ENCODE measurements at places on chromosomes 4 and X. TPM values are rescaled to one million over a fixed set of nuclear protein-coding genes. Genes with fewer than 3 reads are reported as not detected.
A peak's percentile ranks its signal among the peaks of the same experiment; 100 is the strongest.

The L1CAM gene
- 12.9 TPM for total RNA-seq

GRCh38 chr4:3599951-3600350 is 67.7 kb upstream of the LRPAP1 start:
- no peak for DNase-seq

The ASB11 gene
- 0.55 TPM for total RNA-seq

The ADGRL3 gene
- 12.3 TPM for total RNA-seq

DNA sequence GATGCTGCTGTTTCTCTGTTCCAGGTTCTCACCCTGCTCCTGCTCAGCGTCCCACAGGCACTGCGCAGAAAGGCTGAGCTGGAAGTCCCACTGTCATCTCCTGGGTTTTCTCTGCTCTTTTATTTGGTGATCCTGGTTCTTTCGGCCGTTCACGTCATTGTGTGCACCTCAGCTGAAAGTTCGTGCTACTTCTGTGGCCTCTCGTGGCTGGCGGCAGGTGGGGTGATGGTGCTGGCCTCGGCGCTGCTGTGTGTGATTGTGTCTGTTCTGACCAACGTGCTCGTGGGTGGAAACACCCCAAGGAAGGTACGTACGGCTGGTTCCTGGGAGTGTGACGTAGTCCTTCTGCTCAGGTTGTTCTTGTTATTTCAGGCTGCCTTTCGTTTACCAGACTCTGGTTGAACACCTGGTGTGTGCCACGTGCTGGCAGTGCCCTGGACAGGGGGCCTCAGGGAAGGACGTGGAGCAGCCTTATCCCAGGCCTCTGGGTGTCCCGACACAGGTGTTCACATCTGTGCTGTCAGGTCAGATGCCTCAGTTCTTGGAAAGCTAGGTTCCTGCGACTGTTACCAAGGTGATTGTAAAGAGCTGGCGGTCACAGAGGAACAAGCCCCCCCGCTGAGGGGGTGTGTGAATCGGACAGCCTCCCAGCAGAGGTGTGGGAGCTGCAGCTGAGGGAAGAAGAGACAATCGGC is 22.8 kb downstream of the PIGG start:
- DNase-seq: peak; percentile 81

The NRK gene
- 0.05 TPM for total RNA-seq

The SYTL5 gene
- total RNA-seq: 0.79 TPM

The CCKAR gene
- total RNA-seq: not detected

The WDR17 gene
- 0.13 TPM for total RNA-seq

The COL25A1 gene
- total RNA-seq: 2.1 TPM

GRCh38 chr4:186485561-186486062 is 69.8 kb downstream of the MTNR1A start:
- no peak for DNase-seq

The HELQ gene
- total RNA-seq: 11.6 TPM

DNA sequence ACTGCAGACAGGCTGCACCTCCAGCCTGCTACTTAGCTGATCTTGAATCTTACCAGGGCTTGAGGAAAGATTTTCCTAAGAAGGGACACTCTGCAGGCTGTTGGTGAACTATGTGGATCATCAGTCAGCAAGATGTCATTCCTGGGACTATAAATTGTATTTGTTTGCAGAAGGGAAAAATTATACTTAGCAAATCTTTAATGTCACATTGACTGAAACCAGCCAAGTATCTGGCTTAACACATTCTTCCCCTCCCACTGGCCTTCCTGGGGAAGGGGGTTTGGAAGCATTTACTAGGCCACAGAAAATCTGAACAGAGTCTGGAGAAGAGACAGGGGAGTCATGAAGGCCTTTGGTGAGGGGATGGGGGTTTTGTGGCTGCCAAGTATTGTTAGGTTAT is 156.7 kb upstream of the EOLA2 start:
- DNase-seq: no peak

The VAMP7 gene
- total RNA-seq: 26.2 TPM

DNA sequence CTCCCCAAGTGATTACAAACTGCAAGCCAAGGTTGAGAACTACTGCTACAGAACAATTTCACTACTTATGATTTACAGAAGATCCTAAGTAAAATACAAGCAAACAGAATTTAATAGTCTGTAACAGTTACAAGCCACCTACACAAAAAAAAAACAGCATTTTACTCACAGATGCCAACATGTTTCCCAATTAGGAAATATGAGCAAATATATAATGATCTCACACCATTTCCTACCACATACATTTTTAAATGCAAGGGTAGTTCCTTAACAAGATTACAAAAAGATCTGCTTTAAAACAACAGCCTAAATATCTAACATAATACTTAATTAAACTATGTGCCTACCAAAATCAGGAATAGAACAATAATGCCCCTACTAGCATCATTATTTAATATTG is 63.4 kb downstream of the EFHC2 start:
- DNase-seq: no peak

DNA sequence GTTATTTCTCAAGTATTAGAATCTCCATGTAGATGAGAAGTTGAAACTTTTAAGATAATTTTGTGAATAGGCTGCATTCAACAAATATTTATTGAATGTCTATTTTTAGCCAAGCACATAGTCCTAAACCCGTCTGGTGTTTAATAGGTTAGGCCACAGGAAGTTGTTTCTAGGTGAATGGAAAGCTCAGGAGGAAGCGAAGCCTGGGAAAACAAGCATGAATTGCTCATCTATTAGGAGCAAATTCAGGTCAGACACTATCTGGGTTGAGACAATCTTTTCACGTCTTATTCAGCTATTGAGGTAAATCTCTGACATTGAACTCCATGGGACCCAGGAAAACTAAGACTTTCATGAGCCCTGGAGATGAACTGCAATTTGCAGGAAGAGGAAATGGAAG is 43.1 kb upstream of the FREM3 start:
- no peak for DNase-seq

DNA sequence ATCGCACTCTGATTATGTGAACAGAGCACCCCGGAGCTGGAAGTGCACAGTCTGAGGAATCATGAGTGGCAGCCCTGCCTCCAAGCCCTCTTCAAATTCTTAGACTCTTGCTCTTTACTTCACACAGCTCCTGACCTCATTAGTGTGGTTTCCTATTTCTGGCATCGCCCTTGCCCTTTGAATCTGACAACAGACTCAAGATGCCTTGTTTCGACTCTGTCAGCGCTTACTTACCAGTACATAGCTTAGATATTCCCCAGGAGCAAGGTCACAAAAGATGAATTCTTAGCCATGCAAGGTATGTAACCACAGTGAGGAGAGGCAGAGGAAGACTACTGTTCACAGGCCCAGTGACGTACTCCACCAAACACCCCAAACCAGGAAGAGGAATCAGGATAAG is 167.2 kb downstream of the KDR start:
- no peak for DNase-seq

The CFAP99 gene
- total RNA-seq: not detected

The UGT2B10 gene
- not detected for total RNA-seq

DNA sequence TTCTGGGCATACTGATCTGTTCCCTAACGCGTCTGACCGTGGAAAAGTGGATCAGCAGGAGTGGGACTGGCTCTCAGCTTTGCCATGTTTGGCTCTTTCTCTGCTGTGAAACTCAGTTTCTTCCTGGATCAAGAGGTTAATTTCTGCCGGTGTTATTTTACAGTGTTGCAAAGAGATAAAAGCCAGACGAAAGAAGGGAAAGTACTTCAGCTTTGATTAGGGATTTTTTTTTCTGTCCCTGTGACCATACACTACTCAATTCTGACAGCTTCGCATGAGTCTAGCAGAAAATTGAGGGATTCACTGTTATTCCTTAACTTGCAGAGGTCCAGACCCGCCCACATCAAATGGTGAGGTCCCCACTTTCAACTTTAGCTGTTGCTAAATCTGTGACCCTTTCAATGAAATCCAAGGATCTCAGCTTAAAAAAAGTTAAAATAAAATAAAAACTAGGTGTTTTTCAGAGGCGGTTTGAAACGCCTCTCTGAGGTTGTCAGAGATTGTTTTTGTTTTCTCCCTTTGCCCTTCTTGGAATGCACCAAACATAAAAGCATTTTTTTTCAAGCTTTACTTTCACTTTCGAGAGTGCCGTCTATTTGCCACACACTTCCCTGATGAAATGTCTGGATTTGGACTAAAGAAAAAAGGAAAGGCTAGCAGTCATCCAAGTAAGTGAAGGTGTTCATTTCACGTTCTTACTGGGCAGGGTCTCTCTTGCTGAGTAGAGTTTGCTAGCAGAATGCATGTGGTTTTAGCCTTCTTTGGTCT is at the start of gene TLR3:
TSS of gene TLR3 (plus strand) at position 576 of the 768 bp plus-strand sequence. CDS start 7,464 bp downstream, outside the sequence.
- no peak for DNase-seq

GRCh38 chrX:115522952-115523351 is 38.0 kb upstream of the PLS3 start:
- no peak for DNase-seq

GRCh38 chrX:110056419-110056818 is 53.5 kb downstream of the TMEM164 start:
- DNase-seq: no peak

The C1QTNF7 gene
- total RNA-seq: 0.80 TPM

DNA sequence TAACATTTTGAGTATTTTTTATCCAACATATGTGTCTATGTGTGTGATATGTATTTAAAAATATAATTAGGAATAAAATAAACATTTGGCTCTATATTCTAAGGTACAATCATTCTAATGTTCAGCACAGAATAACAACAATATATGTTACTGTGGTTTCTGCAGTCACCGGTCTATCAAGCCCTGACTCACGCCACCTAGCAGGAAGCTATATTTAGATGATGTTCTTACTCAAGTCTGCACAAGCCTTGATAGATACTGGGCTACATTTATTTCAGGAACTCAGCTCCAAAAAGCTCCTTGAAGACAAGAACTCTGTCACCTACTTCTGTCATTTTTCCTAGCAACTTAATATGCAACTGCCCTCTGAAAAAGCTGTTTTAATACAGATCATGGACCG is 152.0 kb upstream of the FTHL17 start:
- DNase-seq: no peak

The SLC25A5 gene
- total RNA-seq: 449 TPM

DNA sequence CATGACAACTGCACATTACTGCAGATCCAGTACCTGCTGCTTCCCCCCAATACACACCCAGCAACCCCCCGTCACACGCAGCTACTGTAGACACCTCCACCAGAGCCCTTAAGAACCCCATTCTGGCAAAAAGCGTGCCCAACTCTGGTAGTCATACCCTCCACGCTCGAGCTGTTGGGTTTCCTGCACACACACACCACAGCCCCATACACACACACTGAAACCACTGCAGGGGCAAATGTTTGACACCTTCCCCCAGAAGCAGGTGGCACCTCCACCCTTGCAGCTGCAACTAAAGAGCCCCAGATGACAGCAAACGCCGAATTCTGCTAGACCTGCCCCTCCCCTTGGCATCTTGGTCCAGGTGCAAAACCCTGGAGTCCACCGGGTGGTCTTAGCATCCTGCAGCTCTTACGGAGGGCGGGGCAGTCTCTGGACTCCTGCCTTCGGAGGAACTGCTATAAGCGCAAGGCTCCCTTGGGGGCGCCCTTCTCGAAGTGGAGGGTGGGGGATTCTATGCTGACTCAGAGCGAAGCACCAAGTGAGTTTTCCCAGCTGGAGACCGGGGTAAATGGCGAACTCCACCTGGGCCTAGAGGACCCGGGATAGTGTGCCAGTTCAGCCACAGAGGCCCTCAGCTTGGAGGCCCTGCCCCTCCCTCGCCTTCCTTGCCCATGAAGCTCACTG is 1.5 kb downstream of the FRMPD3 start:
- DNase-seq: no peak

DNA sequence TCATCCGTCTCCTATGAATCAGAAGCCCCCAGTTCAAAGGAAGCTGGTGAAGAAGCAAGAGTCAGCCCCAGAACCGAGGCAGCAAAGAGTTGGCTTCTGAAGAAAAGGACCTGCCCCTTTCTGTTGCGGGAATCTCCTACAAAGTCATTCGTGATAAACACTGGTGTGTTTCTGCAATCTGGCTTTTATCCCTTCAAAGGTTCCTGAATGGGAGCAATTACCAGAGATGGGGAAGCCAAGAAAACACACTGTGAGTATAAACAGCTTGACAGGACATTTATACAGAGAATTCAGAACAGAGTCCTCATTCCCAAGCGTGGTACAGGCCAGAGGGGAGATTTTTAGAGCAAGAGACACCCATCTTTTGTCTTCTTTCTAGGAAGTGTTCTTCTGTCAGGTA is 226.8 kb upstream of the LNX1 start:
- peak; percentile 13 for DNase-seq
